Activated naive CD4-positive, alpha-beta T cell treated with anti-CD3 and anti-CD28 coated beads, Interleukin-2, amount 50 U/mL, for 72 hours (primary cell): ENCODE measurements at places on chromosomes 5 and 9.

DNA sequence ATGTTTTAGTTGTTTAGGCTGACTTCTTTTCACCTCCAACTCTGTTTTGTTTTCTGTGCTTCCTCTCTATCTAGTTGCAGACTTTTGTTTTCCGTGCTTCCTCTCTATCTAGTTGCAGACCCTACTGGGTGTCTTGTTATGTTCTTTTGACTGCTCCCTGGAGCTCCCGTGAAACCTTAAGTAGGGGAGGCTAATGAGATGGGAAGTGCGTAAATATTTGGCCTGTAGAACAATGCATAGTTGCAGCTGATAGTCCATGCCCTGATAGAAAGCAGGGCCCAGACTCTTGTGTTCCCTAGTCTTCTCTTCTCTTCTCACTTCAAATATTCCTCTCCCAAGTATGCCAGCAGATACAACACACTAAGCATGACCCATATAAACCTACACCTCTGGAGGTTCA, 757.0 kb downstream of the BRINP1 start:
- no peak for DNase-seq

- peak; percentile 35 for DNase-seq
Measured at GRCh38 chr9:109779711-109780452, at the start of gene PALM2AKAP2. Gene PALM2AKAP2, plus strand, starts transcription at chr9:109780198. Its CDS starts 291 bp downstream, at chr9:109780489.

DNA sequence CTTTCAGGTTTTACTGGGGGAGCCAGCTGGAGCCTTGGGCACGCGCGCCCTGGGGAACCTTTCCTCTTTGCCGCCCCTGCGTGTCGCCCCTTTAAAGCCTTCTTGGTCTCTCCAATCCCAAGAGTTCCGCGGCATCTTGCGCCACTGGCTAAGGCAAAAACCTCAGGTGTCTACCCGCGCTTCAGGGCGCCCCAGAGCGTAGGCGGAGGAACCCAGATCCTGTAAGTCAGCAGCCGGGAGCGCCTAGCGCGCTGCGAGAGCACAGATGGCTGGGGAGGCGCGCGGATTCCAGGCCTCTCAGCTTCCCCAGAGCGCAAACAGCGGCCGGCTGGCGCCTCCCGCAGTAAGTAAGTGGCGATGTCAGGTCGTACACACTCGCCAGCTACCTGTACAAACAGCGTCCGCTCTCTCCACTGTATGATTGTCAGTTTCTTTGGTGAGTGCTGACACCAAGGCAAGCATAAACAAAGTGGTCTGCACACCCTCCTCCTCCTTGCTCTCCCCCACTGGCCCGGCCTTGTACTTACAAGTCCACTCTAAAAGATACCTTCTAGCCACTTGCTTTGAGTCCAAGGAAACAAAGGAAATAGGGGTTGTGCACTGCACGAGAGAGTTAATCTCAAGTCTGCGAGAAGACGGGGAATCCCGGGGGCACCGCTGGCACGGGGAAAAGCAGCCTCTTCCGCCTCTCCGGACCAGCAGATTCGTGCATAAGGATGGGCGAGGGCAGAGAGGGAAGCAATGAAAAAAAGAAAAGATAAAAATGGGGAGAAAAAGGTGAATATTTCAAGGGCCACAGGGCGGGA, 2.9 kb downstream of the HTR1A start:
- DNase-seq: no peak

GRCh38 chr5:162683284-162683683, 615.7 kb downstream of the GABRG2 start:
- DNase-seq: no peak

DNA sequence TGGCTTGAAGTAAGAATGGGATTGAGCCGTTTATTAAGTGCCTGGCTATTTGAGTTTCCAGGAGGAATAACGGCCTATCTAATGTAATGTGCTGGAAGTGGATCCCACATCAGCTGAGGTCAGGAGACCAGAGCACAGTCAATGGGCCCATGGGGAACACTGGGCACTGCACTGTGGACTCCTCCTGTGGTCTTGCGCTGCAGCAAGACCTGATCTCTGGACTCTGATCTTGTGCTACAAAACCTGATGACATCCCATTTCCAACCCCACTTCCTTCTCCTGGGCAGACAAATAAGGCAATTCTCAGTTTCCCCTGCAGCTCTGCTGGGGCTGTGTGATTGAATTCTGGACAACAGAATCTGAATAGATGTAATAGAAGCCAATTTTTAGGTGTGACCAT, 151.7 kb upstream of the ADCY2 start:
- no peak for DNase-seq

DNA sequence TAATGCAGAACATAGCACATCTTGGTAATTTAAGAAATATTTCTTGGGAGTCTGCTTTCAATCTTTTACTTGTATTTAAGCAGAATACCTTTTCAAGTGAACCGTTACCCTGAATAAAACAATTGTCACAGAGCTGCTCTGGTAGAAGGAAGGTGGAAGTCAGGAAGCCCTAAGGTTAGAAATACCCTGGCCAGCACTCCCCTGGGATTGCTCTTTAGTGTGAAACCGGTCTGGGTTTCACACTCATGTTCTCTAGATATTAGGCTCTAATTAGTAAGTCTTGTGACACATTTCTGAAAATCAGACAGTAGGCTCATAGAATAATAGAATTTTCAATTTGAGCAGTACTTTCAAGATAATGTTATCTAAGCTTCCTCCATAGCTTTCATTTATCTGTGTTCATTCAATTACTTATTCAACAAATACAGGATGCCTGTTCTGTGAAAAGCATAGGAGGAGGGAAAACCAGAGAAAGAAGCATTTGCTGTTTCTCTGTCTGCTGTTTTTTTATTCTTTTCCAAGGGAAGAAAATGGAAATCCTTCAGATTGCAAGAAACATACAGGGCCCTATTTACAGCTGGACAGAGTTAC, 825.5 kb downstream of the TLR4 start:
- no peak for DNase-seq

DNA sequence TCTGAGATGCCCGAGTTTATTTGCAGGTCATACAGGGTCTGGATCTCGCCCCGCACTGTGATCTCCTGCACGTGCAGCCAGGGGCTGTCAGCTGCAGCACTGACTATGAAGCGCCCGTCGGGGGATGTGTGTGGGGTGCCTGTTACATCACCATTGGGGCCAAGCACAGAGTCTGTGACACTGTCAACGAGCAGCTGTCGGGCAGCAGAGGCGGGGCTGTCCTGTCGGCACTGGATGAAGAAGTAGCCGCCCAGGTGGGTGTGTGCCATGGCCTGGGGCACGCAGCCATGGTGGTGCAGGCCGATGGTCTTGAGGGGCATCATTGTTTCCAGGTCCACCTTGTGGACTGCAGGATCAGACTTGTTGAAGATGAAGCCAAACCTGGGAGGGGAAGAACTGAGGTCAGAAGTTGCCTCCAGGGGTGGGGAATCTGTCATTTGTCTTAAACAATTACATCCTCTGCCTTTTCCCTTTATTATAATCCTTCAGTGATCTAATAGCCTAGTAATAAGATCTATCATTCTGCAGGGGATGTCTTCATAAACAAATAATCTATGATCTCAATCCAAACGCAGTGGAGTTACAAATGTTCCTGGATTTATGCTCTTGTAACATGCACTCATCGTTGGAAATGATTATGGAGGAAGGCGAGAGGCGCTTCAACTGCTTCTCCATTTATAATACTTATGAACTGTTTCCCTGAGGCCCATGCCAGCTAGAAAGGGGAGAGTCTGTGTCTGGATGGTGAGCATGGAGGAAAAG, 147.8 kb downstream of the HSPA4 start:
- DNase-seq: no peak

DNA sequence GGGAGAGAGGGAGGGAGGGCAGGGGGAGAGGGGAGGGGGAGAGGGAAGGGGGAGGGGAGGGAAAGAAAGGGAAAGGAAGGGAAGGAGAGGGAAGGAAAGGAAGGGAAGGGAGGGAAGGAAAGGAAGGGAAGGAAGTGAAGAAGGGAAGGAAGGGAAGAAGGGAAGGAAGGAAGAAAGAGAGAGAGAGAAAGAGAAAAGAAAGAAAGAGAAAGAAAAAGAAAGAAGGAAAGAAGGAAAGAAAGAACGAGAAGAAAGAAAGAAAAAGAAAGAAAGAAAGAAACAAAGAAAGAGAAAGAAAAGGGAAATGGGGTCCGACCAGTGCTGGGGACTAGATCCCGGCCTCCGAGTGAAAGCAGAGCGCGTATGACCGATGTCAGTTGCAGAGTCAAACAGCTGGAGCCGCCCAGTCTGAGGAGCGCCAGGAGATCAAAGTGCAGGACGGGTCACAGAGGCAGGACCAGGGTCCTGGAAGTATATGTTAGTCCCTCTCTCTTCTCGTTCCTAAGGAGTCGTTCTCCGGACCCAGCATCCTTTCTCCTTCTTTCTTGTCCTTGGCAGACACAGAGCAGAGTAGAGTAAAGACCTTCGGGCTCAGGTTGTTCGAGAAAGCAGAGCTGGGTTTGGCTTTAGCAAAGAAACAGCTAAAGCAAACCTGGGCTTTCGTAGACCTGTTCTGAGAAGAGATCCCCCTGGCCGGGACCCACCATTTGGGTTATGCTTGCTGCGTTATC, 305.4 kb upstream of the MSX2 start:
- DNase-seq: peak; percentile 6

GRCh38 chr9:38068701-38069628, at the start of gene SHB:
Gene SHB, minus strand, starts transcription at chr9:38069227. Its CDS starts 582 bp downstream, at chr9:38068645.
- peak; percentile 71 for DNase-seq

DNA sequence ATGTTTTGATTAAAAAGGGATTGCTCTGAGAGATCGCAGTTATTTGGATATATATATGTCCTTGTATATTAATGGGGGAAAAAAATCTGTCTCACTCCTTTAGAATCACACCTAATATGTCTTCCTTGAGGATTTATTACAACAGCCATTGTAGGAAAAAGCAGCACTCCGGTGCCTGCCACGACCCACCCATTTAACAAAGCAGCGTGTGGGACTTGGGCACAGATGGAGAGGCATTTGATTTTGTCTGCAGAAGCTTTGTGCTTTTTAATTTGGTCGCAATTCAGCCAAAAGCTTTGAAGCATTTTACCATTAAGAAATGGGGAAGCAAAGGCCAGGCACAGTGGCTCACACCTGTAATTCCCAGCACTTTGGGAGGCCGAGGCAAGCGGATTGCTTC, 159.2 kb downstream of the SMARCA2 start:
- DNase-seq: no peak

GRCh38 chr5:83964271-83964670, 243.6 kb upstream of the HAPLN1 start:
- no peak for DNase-seq

GRCh38 chr5:9460885-9461645, 84.8 kb downstream of the SEMA5A start:
- no peak for DNase-seq
